ENCODE measurements at places on chromosomes 1 and 21. TPM values are rescaled to one million over a fixed set of nuclear protein-coding genes. Genes with fewer than 3 reads are reported as not detected.

- DNase-seq: no peak
Observed at GRCh38 chr1:246281639-246282038, 225.4 kb downstream of the SMYD3 start.

The AIM2 gene
- total RNA-seq: not detected

GRCh38 chr1:163531345-163531744, 209.6 kb downstream of the NUF2 start:
- DNase-seq: no peak

DNA sequence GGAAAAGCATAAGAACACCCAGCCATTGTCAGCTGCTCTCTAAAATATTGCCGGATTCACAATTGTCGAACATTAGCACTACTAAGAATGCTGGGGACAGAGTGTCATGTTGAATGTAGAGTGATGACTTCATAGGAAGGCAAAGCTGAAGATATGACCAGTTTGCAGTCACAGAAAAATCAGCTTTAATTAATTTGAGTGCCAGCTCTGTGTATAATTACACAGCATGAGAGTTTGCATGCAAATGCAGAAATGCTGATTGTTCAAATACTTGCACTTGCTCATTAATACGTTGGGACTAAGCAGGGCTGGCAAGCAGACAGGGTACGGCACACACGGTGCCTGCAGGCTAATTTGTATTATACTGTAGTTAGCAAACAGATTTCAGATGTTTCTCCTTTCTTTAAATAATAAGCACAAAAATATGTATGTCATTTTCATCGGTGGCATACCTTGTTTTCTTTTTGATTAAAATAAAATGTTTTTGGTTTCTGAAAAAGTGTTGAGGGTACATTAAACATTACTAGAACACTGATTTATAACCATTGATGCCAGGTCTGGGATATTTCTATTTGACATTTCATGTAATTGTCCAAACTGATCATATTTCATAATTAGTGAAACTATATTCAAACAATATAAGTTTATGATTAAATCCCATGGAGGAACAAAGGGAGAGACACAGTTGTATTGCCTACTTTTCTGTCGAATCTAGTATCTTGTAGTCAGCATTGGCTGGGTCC, 99.8 kb upstream of the ADGRL2 start:
- DNase-seq: no peak

GRCh38 chr21:22280851-22281250, 1282.6 kb downstream of the NCAM2 start:
- DNase-seq: no peak

DNA sequence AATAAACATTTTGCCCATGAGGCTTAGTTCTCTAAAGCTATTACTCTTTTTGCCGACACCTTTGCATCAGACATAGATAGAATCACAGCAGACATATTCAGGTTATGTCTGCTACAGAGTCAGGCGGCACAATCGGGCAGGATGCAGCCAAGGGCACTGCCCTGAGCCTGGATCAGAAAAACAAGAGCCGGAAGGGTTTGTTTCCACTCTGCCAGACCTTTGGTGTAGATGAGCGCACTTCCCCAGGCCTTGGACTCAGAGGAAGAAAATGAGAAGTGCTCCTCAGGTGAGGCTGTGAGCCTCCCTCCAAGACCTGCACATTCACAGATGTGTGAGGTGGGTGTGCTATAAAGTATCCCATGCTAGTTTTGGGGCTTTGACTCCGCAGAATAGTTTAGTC, 43.7 kb downstream of the GNG12 start:
- no peak for DNase-seq

- no peak for DNase-seq
Observed at GRCh38 chr1:12178511-12178910, 11.7 kb downstream of the TNFRSF1B start.

All from SJSA1 (cell line).